ENCODE measurements at places on chromosomes 12 and 14.

DNA sequence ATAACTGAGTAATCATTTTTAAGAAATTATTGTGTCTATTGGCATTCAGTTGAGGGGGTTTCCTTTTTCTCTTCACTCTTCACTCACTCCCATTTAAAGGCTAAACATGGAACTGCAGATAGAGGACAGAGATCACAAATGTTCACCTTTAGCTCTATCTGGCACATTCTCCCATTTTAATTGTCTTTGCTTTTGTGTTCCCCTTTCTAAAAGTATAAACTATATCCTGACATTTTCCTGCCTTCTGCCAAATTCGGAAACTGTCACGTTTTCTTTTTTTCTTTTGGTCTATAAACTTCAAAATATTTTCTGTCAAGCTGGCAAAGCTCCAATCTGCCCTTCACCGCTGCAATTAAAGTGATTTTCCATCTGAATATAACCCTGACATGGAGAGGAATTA is 219.8 kb upstream of the CDKN3 start:
- no peak for DNase-seq

DNA sequence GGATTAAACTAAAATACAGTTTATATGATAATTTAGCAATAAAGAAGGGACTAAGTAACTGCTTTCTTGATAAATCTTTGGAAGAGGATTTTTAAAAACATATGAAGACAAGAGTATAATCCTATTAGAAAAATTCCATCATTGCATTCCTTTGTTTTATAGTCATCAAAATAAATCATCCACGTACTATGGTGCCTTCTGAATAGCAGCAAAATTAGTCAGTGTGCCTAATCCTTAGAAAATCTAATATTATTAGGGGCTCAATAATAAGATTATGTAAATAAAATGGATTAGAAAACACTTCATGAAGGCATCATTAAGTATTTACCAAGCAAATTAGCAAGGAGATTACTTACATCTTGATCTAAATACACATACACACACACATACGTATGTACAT is 102.1 kb downstream of the KCNH5 start:
- DNase-seq, result no peak

DNA sequence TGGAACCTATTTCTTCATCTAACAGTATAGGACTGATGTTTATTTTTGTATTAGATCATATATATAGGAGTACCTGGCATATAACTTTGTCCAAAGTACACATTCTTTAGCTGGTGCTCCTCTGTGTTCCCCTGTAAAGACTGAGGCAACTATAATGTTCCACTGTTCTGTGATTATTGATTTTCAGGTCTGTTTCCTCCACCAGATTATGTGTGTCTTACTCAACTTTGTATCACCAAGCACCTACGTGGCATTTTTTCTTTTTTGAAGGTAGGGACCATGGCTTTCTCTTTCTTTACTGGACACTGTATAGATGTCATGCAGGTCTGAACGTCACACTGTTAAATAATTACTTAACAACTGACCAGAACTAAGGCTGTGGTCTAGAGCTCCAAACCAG is 29.3 kb downstream of the BICD1 start:
- no peak for DNase-seq

DNA sequence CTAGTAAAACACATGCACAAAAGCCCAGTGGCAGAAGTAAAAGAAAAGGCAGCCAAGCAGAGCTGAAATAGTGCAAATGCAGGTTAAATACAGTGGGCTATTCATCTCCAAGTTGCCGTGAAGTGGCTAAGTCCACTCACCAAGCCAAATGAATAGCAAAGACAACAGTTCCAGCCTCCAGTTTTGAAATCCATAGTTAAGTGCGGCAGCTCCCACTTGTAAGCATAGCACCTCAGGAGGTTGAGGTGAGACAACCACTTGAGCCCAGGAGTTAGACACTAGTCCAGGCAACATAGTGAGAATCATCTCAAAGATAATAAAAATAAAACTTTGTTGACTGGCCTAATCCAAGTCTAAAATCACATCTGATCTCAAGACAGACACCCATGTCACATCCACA is 9.8 kb upstream of the PHLDA1 start:
- no peak for DNase-seq

GRCh38 chr14:36646664-36647416 is 14.8 kb upstream of the PAX9 start:
- DNase-seq, result no peak

DNA sequence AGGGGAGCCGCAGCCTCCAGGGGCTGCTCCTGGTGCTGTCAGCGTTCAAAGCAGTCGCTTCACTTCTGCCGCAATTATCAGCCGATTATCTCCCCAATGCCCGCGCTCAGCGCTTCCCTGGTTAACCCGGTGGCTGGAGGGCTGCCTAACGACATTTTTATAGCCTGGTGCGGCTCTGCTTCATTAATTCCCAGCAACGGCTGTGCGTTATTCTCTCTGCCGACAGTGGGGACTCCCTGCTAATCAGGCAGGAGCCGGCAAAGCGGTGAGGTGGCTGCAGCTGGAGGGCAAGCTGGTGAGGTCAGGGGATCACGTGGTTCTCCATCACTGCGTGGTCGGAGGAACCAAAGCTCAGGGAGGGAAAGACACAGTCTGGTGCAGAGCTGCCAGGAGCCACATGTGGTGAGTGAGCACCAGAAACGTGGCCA is 62.9 kb downstream of the GLRX5 start:
- DNase-seq, result peak; percentile 12

GRCh38 chr14:69317102-69317755 is 57.3 kb downstream of the GALNT16 start:
- no peak for DNase-seq

GRCh38 chr12:25278269-25278668 is 27.5 kb upstream of the KRAS start:
- DNase-seq, result no peak

DNA sequence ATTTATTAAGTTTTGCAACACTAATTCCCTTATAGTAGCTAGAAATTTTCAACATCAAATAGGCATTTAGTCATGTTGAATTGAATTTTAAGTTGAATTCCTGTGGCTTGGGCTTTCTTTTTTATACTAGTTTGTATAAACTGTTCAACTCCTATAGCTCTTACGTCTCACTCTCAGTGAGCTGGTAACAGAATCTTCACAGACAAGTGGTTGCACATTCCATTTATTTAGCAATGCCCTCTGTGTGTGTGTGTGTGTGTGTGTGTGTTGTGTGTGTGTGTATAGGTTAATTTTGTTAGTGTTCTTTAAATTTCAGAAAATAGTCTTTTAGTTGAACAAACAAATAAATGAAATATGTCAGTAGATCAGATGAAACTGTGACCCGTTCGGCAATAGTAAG is 425.0 kb downstream of the NPAS3 start:
- DNase-seq, result no peak

GRCh38 chr14:38074081-38074480 is 133.6 kb upstream of the SSTR1 start:
- DNase-seq, result no peak
